Astrocyte of the spinal cord (primary cell): ENCODE measurements at places on chromosomes 4 and X.
A peak's percentile ranks its signal among the peaks of the same experiment; 100 is the strongest.

- DNase-seq: no peak
Measured at GRCh38 chrX:40062525-40063155, 35.1 kb downstream of the BCOR start.

DNA sequence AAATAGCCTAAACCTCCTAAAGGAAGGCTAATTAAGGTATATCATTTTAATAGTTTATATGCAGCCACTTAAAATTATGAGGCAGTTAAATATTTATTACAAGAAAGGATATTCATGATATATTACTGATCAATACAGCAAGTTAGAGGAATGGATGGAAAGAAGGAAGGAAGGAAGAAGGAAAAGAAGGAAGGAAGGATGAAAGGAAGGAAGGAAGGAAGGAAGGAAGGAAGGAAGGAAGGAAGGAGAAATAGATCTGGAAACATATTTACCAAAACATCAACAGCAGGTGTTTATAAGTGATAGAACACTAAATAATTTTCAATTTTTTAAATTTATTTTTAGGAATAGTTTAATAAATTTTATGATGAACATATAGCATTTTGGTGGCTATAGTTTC lies 17.5 kb downstream of the SLC7A11 start:
- DNase-seq: no peak

GRCh38 chr4:177632481-177632880 lies 190.2 kb upstream of the AGA start:
- peak; percentile 43 for DNase-seq

GRCh38 chrX:7926501-7926900 lies 712 bp downstream of the PNPLA4 start:
- peak; percentile 8 for DNase-seq

DNA sequence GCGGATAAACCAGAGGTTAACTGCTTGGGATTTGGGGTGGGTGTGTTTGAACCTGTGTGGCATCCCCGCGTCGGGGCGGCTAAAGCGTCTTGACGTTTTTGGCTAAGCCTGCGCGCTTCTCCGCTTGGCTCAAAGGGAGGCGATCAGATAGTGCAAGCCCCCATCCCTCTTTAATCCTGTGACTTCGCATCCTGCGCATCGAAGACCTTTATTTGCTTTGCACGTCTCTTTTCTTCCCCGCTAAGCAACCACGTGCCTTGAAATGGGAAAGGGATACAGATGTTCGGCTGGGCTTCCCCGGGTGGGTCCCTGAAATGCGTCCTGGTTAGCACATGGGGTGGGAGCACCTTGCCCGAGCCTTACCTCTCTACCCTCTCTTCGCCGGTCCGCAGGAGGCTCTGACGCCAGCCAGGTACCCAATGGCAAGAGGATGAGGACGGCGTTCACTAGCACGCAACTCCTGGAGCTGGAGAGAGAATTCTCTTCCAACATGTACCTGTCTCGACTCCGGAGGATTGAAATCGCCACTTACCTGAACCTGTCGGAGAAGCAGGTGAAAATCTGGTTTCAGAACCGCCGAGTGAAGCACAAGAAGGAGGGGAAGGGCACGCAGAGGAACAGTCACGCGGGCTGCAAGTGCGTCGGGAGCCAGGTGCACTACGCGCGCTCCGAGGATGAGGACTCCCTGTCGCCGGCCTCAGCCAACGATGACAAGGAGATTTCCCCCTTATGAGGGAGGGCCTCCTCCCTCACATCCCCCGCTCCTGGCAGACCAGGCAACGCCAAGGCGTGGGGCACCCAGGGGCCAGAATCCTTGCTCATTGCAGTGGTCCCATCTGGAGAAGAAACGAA lies 1.5 kb downstream of the GSX2 start:
- no peak for DNase-seq

DNA sequence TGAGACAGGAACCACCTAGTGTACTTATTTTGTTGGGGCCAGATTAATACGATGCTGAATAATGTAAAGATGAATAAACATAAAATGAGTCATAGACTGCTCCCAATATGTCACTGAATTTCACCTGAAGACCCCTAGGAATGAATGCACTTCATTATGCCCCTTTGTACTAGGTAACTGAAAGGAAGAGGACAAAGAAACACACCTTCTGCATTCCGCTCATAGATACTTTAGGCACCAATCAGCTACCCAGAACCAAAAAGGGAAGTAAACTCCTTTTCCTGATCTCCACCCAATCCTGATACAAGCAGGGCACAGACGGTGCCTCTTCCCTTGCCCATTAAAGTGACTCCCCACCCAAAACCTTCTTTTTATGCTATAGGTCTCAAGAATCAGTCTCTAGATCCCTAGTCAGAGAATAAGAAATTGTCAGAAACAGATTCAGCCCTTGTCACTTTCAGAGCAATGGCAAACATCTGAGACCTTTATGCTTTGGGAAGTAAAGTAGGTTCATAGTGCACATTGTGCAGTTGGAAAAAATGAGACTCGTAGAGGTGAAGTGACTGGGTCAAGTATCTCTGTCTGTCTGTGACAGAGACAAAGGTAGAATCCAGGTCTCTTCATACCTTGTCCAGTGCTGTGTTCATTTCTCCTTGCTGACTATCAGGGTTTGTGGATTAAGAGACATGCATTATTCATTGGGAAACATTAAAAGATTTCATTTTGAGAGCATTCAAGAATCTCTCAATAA lies 2.3 kb downstream of the GPR174 start:
- DNase-seq: no peak

DNA sequence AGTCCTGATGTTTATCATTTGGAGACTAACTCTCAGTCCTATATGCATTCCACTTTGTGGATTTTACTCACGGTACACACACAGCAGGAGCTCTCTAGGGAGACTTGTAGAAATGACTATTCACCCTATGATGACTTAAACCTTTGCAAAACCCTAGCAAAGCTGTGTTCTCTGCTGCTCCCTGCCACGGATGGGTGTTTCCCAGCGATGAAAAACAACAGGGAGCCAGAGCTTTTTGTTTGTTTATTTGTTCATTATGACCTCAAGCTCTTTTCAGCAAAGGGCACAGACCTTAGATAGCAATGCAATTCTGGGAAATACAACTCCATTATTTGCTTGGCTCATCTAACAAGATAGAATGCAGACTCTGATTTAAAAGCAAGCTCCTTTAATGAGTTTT lies 156.6 kb downstream of the GRIA3 start:
- no peak for DNase-seq

GRCh38 chr4:184952522-184952921 lies 65.8 kb upstream of the HELT start:
- DNase-seq: no peak

GRCh38 chr4:97587912-97588311 lies 555.4 kb downstream of the STPG2 start:
- no peak for DNase-seq

GRCh38 chr4:67910585-67910905 lies 26.7 kb upstream of the TMPRSS11D start:
- no peak for DNase-seq

DNA sequence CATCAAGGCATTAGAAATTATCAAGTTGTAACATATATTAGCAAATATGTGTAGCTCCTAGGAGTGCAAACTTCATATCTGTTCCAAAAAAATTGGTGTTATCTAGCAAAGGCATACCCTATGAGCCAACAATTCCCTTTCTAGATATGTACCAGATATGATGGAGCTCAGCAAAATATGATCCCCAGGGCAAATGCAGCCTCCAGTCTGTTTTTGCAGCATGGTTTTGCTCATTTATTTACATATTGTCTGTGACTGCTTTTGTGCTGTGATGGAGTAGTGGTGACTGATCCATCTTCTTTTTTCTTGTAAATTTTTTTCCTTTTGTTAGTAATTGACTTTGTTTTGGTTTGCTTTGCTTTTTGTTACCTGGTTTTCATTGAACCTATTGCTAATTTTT lies 41.0 kb downstream of the CEP135 start:
- DNase-seq: no peak

GRCh38 chrX:47502316-47503125 lies 19.5 kb upstream of the ZNF41 start:
- DNase-seq: no peak

- DNase-seq: peak; percentile 8
Measured at GRCh38 chr4:17366496-17366895, 145.4 kb downstream of the QDPR start.

DNA sequence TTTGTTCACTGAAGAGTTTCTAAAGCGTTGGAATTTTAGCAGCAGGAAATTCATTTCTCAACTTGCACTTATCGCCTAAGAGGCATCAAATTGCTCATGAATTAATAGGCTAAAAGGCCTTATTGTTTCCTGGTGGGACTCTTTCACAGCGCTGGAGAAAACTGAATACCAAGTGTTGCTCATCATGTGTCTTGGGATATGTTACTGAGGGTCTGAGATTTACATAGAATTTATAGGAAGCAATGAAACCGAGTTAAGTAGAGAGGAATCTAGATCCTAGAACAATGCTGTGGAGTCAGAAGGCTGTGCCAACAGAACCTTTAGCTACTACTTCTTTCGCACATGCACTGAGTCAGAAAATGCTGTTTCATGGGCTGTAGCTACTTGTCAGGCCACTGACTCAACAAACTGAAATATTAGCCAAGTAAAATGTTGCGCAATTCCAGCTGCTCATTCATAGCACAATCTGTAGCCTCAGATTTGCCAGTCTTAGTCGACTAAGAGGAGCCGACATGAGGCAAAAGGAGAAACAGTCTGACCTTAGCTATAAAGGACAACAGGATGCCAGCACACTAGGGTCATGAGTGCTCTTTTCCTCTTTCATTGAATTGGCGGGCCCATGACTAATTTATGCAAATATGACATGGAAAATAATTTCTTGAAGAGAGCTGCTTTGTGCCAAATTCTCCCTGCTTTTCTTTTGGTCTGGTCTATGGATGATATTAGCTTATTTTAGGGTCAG lies 35.9 kb upstream of the CXCL8 start:
- DNase-seq: peak; percentile 99

- DNase-seq: no peak
Measured at GRCh38 chrX:18895189-18895951, 88.5 kb downstream of the PHKA2 start.

DNA sequence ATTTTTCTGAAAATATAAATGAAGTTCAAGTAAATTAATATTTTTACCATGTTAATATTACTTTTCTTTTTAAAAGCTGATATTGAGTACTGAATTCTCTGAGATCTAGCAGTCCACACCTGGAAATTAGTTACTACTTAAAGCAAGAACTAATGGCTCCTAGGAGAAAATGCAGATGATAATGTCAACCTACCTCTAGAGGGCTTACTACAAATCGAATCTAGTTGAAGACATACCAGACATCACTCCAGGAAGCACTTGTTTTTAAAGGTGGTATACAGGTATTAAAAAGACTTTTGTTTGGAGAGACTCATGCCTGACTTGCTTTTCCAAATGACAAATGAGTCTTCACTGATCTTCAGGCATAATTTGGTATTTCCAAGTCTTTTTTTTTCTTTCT lies 516.4 kb upstream of the BOD1L1 start:
- no peak for DNase-seq

DNA sequence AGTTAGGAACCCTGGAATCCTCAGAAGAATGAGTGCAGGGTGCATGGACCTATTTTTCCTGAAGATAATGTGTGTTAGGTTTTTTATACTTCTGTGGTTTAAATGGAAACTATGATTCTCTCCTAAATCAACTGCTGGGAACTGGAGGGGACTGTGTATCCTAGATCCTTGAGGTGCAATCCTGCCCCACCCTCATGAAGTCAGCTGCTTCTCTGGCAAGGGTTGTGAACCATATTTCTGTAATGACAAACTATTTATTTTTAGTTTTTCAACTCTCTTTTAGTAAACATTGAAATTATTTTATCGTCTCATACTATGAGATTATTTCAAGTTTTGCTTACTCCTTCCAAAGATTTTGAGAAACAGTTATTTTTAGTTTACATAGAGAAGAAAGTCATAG lies 25.8 kb upstream of the VEGFC start:
- DNase-seq: no peak

- no peak for DNase-seq
Measured at GRCh38 chrX:19630776-19631707, 115.7 kb upstream of the MAP3K15 start.

- peak; percentile 21 for DNase-seq
Measured at GRCh38 chr4:126800575-126801141, 832.1 kb upstream of the INTU start.

DNA sequence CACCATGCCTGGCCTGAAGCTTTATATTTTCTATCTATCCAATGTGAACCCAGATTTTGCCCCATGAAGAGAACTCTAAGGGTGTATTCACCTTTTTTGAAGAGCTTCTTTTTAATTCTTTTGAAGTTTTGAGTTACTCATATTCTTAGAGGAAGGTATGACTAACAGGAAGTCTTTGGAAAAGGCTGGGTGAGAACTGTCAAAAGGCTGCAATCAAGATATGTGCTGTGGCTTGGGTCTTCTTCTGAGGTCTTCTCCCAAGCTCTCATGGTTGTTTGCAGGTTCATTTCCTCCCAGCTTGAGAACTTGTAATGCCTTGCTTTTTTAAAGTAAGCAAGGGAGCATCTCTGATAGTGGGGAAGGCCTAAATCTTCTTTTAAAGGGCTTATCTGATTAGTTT lies 3.1 kb upstream of the C4orf17 start:
- DNase-seq: no peak

- DNase-seq: no peak
Measured at GRCh38 chr4:20616313-20616712, 83.9 kb upstream of the PACRGL start.

DNA sequence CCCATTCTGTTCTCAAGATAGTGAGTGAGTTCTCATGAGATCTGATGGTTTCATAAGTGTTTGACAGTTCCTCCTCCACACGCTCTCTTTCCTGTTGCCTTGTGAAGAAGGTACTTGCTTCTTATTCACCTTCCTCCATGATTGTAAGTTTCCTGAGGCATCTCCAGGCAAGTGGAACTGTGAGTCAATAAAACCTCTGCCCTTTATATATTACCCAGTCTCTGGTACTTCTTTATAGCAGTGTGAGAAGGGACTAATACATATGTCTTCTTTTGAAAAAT lies 58.4 kb downstream of the CFAP299 start:
- DNase-seq: no peak

DNA sequence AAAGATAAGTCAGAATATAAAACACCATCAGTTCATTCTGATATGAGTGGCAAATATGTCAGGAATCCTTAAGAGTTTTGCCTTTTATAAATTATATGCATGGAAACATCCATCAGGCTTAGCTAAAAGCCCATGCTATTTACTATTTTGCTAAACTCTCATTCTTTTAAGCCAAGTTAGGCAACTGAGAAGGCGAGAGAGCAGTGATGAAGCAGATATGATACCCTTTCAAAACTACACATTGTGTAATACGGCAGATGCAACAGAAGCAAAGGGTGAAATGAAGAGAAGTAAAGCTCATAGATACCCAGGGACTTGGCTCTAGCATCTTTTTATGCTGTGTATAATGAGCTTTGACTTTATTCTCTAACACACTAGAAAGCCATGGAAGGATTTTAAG lies 95.8 kb downstream of the SLIT2 start:
- no peak for DNase-seq

- peak; percentile 60 for DNase-seq
Measured at GRCh38 chrX:97039363-97040029, 155.8 kb downstream of the RPA4 start.

- no peak for DNase-seq
Measured at GRCh38 chr4:74969507-74970474, 36.9 kb downstream of the PARM1 start.

DNA sequence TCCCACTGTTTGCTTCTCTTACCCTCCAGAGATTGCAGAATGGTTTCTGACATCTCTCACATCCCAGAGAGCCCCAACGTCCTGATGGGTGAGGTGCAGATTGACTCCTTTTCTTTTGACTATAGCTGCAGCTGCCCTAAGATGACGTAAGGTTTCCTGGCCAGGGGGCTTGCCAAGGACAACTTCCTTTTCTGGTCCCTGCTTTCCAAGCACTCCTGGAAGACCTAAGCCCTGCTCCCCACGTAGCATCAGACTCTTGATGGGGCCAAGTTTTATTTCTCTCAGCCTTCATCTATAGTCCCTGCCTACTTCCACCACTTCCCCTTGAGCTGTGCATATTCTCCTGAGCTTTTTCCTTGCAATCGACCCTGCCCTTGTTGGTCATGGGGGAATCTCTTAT lies 497.7 kb downstream of the IDS start:
- DNase-seq: no peak
